ENCODE measurements at places on chromosomes 12 and 14.

- no peak for ATAC-seq
Measured at GRCh38 chr14:89368490-89369477, 48.2 kb downstream of the FOXN3 start.

DNA sequence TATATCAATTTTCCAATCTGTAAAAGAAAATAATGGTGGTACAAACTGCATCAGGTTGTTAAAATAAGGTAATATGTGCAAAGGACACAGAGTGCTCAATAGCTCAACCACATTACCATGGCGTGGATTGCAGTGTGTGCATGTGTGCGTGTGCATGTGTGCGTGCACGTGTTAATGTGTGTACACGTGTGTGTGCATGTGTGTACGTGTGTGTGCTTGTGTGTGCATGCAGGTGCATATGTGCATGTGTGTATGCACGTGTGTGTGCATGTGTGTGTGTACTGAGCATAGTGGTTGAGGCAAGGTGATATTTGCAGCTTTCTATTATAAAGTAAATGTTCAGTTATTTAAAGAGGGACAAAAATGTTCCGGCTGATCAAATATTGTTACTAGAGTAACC lies 115.6 kb downstream of the NT5DC3 start:
- no peak for ATAC-seq

- peak; percentile 69 for ATAC-seq
Measured at GRCh38 chr12:113030875-113031525, 25.5 kb upstream of the DTX1 start.

- peak; percentile 53 for ATAC-seq
Measured at GRCh38 chr14:63493246-63493645, 49.9 kb downstream of the PPP2R5E start.

- no peak for ATAC-seq
Measured at GRCh38 chr12:131607658-131608447, 103.0 kb upstream of the SFSWAP start.

GRCh38 chr12:104230304-104231095 lies 14.9 kb downstream of the TXNRD1 start:
- ATAC-seq = no peak

DNA sequence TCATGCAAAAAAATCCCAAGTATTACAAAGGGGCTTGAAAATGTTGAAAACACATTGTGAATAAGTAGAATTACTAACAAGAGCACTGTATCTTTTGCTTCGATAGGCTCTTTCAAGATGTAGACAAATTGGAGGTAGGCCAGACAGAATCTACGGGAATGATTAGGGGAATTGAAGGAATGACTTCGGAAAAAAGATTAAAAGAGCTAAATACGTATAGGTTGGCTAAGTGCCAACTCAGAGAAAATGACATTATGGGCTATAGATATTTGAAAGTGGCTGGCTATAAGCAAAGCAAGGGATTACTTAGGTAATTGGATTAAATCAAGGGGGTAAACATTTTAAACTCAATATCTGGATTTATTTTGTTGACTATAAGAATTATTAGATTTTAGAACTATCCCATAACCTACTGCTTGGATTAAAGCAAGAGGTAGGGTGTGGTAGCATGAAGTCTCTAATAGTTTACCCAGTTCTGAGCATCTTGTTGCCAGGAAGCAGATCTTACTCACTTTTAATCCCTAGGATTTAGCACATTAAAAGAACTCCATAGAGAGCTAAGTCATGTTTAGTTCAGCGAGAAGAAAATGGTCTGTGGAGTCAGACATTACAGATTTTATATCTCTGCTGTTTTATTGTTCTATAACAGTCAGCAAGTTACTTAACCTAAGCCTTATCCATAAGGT lies 489.8 kb downstream of the DIO2 start:
- ATAC-seq = peak; percentile 85

GRCh38 chr12:71721783-71722505 lies 32.7 kb upstream of the RAB21 start:
- ATAC-seq = no peak

- no peak for ATAC-seq
Measured at GRCh38 chr12:116200812-116201211, 76.7 kb downstream of the MED13L start.

DNA sequence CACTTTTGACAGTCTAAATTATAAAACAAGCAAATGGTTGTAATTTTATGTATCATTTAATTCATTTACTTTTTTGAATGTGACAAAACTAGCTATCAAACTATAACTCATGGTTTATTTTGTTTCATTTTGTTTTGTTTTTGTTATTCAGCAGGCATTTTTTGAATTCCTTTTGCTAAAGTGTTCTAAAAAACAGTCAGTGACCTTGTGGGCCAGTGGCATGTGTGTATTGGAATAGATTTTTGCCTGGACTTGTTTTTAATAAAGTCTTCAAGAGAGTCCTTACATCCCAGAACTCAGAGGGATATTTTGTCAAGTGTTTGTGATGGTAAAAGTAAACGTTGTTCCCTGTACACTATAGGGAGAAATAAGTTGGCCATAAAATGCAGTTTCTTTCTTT lies 369.7 kb upstream of the SYT1 start:
- no peak for ATAC-seq

DNA sequence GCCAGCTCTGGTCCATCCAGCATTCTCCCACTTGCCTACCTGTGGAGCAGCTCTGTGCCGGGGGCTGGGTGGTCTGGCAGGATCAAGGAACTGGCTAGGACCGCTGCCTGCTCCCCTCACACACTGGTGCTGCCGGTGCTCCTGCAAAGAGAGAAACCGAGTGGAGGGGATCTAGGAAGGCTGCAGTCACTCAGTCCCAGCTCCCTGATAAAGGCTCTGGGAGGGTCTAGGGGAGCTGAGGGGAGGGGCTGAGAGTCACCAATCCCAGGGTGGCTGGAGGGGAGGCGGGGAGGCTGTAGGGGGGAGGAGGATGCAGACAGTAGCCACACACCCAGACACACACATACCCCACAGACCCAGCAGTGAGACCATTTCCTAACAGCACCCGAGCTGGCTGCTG lies at the start of gene TAC3:
TSS of gene TAC3 (minus strand) at position 182 of the 400 bp plus-strand sequence. CDS start 732 bp downstream, outside the sequence.
- ATAC-seq = no peak

GRCh38 chr14:95320078-95320895 lies 579 bp upstream of the CLMN start:
- ATAC-seq = no peak

- ATAC-seq = no peak
Measured at GRCh38 chr12:54701940-54702592, 53.9 kb upstream of the DCD start.

GRCh38 chr12:41205070-41205709 lies 17.1 kb downstream of the PDZRN4 start:
- ATAC-seq = no peak

DNA sequence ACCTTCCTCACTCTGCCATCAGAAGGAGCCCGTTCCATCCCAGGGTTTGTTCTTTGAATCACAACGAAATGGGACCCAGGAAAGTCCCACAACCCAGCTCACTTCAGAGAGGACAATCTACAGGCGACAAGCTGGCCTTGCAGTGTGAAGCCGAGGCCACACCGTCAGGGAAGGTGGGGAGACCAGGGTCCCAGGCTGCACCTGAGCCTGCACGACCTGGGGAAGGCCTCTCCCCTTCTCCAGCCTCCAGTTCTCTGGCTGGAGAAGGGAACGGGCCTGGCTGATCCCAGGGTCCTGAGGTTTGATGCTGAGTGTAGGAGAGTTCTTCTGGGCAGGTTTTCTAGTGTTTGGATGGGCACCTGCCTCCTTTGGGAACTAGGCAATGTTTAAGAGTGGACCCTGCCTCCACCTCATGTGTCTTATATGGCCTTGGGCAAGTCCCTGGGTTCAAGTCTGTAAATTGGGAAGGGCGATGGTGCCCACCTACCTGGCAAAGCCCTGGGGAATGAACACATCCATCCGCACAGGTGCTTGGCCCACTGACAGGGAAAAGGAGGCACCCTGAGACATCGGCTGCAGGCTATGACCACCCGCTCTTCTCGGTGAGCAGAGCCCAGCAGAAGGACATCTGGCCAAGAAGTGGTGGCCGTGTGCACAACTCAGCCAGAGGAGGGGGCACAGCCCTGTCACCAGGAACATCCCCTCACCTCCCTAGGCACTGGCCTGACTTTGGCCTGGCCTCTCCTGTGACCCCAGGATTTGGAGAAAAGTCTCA lies 77.9 kb upstream of the BCL11B start:
- no peak for ATAC-seq

- no peak for ATAC-seq
Measured at GRCh38 chr12:123986374-123986965, 13.5 kb downstream of the ZNF664 start.

- ATAC-seq = no peak
Measured at GRCh38 chr12:39813776-39814175, 194.2 kb upstream of the ABCD2 start.

DNA sequence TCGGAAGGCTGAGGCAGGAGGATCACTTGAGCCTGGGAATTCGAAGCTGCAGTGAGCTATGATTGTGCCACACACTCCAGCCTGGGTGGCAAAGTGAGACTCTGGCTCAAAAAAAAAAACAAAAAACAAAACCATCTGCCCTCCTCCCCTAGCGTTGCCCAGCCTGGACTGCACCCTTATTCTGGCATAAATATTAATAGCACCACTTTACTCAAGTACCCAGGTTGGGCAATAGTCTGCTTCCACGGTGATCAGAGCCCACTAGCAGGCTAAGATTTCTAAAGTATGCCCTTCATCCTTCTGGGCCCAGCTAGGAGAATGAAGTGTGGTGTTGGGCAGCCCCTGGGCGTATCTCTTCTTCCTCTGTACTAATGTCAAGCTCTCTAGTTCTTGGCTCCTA lies 33.3 kb downstream of the KCTD10 start:
- ATAC-seq = no peak

- no peak for ATAC-seq
Measured at GRCh38 chr12:211639-212414, 2.1 kb downstream of the SLC6A12 start.

DNA sequence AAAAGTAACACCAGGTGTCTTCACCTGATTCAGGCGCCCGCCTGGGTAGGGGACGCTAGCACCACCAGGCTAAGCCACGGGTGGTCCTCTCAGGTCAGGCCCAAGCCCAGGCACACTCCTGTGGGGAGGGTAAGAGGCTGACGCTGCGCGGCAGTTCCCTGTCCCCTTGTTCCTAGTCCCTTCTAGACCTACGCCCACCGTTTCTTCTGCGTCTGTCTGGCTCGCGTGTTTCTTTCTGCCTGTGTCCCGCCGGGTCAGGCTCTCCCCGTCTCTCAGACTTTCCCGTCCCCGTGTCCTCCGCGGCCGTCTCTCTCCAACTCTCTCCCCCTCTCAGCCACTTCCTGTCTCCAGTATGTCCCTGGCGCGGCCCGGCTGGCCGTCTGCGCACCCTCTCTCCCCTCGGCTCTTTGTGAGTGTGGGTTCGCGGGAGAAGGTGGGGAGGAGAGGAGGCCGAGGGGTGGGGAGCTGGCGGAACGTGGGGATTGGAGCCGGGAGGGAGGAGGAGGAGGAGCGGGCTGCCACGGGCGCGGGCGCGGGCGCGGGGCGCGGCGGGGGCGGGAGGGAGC lies 3.1 kb upstream of the TNS2 start:
- ATAC-seq = peak; percentile 39

DNA sequence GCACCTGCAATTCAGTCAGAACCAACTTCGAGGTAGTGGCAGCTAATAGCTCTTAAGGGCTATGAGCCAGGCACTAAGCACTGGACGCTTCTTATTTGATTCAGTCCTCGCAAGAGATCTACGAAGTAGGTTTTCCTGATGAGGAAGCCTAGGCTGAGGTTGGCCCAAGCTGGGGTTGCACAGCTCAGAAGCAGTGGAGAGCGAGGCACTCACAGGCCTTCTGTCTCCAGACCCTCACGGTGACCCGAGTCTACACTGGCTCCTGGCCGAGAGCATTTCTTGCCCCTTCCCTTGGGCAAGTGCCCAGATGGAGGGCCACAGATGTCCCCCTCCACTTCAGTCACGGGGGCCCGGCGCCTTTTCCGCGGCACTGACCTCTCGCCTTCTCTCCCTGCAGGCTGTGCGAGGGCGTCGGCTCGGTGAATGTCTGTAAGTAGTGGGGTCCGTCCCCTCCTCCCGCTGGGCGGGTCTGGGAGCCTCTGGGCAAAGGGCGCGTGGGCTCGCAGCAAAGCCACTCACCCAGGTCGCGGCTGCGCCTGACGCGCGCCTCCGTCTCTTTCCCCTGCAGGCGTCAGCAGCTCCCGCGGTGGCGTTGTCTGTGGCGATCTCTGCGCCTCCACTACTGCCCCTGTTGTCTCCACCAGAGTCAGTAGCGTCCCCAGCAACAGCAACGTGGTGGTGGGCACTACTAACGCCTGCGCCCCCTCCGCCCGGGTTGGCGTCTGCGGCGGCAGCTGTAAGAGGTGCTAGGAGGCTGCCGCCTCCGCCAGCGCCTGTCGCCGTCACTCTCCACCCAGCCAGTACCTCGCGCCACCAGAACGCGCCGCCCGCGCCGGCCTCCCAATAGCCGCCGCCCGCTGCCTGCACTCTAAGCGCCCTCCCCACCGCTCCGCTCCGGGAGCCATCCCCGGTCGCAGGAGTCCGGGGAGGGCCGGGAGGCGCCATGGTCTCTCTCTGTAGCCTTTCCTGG lies 13.1 kb downstream of the KRT83 start:
- ATAC-seq = peak; percentile 78

GRCh38 chr14:91681893-91682563 lies 49.9 kb downstream of the CATSPERB start:
- ATAC-seq = no peak

DNA sequence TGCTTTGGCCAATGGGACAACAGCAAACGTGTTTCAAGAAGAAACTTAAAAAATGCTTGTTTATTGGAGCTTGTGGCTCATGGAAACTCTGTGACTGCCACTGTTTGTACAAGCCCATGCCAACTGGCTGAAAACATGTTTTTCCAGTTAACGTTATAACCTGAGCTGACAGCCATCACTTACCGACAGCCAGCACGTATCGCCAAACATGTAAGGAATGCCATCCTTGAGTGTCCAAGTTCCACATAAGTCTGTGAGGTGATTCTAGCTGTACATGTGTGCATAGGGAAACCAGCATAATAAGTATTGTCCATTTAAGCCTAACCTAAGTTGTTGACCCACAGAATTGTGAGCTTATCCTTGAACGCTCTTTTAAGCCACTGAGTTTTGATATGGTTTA lies 596.9 kb downstream of the TRHDE start:
- no peak for ATAC-seq

All from esophagus mucosa (tissue), 1 donor.